ENCODE measurements at places on chromosomes 7 and 10. TPM values are rescaled to one million over a fixed set of nuclear protein-coding genes. Genes with fewer than 3 reads are reported as not detected.

GRCh38 chr7:31950091-31950755 is 120.0 kb downstream of the PDE1C start:
- peak; percentile 53 for DNase-seq

- no peak for DNase-seq
Measured at GRCh38 chr10:31705136-31705535, 223.5 kb downstream of the ARHGAP12 start.

FAM237B gene
- not detected for polyA plus RNA-seq

DNA sequence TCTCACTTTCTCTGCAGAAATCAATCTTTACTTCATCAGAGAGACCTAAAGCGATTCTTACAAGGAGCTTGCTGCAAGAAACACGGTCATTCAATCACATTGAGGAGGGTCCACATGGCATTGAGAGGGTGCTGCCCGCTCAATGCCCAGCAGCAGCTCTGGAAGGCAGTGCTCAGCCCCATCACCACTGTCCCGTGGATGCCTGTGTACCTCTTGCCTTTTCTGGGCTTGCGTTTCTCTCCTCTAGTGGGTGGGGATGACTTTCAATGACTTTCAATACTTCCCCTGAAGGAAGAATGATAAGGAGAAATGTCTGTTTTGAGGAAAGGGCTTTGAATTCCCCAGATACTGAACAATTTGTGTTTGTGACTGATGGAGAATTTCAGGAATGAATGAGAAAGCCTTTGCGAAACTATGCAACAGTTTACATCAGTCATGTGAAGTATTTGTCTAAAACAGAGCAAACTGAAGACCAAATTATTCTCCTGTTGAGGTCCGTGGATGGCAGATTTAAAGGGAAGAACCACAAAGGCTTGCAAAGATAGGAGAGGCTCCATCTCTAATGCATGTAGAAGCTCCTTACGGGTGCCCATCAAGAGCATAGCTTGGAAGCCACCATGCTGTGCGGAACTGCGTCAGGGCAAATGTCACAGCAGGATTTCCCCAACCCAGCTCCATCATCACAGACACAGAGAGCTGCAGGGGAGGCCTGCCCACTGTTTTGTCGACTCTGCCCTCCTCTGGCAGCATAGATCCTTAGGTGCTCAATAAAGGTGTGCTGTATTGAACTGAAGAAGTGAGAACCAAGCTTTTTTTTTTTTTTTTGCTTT is 6.6 kb upstream of the ZNF22 start:
- peak; percentile 78 for DNase-seq

- DNase-seq, result no peak
Measured at GRCh38 chr7:105656922-105657521, 75.7 kb upstream of the EFCAB10 start.

TFEC gene
- 0.02 TPM for polyA plus RNA-seq

PYROXD2 gene
- polyA plus RNA-seq, result 16.3 TPM

GRCh38 chr7:830069-830468 is 2.2 kb upstream of the SUN1 start:
- no peak for DNase-seq

DNA sequence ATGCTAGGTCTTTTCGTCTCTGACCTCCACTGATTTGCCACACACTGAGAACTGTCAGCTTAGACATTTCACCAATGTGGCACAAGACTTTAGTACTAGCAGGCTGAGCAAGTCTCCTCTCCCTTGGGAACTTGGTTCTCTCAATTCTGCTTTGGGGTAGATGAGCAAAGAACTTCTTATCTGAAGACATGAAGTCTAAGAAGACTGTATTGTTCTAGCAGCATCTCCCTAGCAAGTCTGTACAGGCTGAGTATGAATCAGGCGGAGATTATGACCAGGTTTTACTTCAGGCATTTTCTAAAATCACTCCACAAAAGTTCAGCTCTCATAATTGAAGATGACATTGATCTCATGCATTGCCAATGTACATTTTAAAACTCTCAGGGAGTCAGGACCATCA is 23.8 kb upstream of the STN1 start:
- DNase-seq, result no peak

LIPN gene
- polyA plus RNA-seq, result not detected
